Naive B cell (primary cell): ENCODE measurements at places on chromosomes 1 and 21.

GRCh38 chr1:235021815-235022214 lies 106.8 kb downstream of the TOMM20 start:
- DNase-seq, result no peak

GRCh38 chr1:39387452-39387851 lies 104.0 kb upstream of the BMP8A start:
- no peak for DNase-seq

GRCh38 chr21:15744926-15745325 lies 15.1 kb downstream of the USP25 start:
- DNase-seq, result no peak

DNA sequence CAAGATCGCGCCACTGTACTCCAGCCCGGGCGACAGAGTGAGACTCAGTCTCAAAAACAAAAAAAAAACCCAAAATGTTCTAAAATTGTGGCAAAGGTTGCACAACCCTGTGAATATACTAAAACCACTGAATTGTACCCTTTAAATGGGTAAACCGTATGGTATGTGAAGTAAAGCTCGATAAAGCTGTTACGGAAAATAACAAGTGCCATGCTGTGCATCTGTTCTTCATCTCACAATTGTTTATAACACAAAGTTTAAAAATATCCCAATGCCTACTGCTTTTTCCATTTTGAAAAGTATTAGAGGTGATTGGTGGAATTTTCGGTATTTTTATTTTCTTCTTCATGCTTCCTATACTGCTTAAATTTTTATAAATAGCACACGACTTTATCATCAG lies 111.5 kb downstream of the ENAH start:
- no peak for DNase-seq

- DNase-seq, result no peak
Observed at GRCh38 chr1:3342960-3343359, 111.5 kb upstream of the ARHGEF16 start.

- no peak for DNase-seq
Observed at GRCh38 chr21:32348604-32349332, 44.0 kb downstream of the URB1 start.

GRCh38 chr1:62613325-62613727 lies 16.0 kb downstream of the ANGPTL3 start:
- DNase-seq, result peak; percentile 22
